ENCODE measurements at places on chromosomes 6 and 20.
A peak's percentile ranks its signal among the peaks of the same experiment; 100 is the strongest.

- DNase-seq: no peak
These were observed 651 bp upstream of the BLTP3A start for GRCh38 chr6:34791164-34791700.

- DNase-seq: no peak
These were observed 31.2 kb upstream of the VSTM2L start for GRCh38 chr20:37871751-37872150.

- no peak for DNase-seq
These were observed 55.6 kb downstream of the SLC22A1 start for GRCh38 chr6:160177220-160177619.

DNA sequence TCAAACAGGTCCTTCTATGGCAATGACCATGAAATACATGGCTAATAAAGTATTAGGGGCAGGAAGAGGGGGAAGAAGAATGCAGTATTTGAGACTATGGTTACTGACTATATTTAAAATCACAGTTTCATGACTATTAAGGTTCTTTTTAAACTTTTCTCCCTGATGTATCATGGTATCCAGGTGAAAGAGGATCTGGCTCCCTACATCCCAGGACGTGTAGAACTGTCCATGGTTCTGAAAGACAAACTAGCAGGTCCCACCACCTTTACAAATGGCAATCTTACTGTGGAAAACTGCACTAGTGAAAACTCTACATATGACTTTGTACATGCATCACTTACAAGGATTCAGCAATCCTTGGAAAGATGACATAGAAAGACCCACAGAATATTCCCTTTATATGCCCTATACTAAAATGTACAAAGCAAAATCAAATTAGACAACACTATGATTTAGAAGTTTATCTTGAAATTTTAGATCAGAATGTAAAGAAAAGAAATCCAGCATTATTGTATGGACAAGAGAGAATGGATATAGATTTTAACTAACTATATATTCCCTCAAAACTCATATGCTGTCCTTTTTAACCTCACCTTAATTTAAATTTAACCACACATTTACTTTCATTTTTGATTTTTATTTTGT is 33.5 kb downstream of the RPP21 start:
- DNase-seq: no peak

DNA sequence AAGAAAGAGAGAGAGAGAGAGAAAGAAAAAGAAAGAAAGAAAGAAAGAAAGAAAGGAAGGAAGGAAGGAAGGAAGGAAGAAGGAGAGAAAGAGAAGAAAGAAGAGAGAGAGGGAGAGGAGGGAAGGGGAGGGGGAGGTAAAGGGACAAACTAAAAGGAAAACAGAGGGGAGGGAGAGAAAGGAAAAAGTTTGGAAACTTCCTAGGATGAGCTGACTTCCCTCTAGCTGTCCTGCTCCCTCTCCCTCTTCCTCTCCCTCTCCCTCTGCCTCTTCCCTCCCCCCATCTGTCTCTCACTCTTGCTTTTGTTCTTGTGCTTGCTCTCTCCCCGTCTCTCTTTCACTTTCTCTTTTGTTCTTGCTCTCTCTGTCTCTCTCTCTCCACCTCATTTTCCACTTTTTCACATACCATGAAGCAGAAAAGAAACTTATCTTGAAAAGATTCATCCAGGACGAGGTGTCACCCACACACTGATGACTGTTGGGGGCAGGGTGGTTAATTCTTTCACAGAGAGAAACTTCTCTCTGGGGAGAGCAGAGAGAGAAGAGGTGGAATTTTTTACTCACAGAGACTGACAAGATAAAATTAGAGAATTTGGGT is 56.4 kb upstream of the DUSP22 start:
- peak; percentile 65 for DNase-seq

GRCh38 chr20:57522380-57523140 is 2.4 kb downstream of the CTCFL start:
- DNase-seq: no peak

DNA sequence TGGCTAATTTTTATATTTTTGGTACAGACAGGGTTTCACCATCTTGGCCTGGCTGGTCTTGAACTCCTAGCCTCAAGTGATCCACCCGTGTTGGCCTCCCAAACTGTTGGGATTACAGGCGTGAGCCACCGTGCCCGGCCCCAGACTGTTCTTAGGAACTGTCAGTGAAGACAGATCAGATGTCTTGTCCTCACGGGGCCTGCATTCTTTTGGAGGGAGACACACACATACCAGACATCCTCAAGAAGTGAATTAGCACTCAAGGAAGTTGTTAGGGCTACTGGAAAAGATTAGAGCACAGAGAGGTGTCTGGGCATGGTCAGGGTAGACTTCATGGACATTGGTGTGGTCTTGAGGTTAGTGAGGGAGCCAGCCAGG is 10.3 kb upstream of the LPIN3 start:
- DNase-seq: no peak

GRCh38 chr6:166908811-166909210 is 47.5 kb downstream of the RNASET2 start:
- no peak for DNase-seq

- no peak for DNase-seq
These were observed 39.3 kb downstream of the KLHL32 start for GRCh38 chr6:96963809-96964208.

GRCh38 chr20:40865095-40865494 is 163.5 kb upstream of the TOP1 start:
- DNase-seq: no peak

DNA sequence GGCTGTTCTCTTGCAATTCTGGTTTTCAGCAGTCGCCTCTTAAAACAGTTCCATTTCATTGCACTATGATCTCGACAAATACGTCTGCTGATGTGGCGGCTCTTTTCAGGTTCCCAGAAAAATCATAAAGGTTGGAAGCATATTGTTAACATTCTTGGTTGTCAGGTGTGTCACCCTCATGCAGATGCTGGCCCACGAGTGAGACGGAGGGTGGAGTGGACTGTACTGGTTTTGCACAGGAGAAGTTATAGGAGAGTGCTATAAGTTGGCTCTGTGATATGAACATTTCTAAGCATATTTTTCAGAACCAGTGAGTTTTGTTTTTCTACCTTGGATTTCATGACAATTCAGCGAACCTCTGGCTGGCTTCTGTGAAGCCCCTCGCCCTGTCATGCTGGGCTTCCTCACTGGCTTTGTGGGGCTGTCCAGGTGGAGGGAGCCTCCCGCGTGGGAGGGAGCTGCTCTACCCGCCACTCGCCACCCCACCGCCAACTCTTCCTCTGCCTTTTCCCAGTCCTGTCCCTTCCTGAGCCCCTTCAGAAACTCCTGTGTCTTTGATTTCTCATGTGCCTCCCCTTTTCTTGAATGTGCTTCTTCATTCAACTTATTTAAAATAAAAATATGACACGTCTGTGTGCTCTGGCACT is 10.6 kb downstream of the IRF4 start:
- DNase-seq: no peak

GRCh38 chr20:33162753-33163152 is 5.2 kb upstream of the BPIFA2 start:
- DNase-seq: no peak

DNA sequence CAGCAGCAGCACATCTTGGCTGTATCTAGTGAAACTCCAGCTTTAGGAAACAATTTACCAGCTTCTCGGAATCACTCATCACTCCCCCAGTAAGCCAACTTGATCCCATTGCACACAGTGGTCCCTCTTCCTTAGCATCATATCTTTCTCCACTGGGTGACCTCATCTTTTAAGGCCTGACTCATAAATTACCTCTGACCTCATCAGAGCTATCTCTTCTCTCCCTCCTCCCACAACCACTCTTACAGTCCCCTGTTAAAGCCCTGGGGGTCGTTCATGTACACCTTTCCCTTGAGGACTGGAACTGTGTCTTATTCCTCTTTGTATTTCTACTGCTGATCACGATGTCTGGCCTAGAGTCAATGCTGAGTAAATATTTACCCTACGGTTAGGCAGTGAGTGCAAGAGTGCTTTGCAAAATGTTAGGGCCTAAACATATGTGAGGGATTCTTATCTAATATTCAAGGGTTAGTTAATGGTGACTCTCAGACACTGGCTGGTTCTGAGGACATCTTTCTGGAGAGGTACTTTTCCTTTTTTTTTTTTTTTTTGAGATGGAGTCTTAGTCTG is 187.2 kb downstream of the LRFN2 start:
- no peak for DNase-seq
